Fibroblast of skin of abdomen (primary cell): ENCODE measurements at places on chromosomes 12 and 14.

DNA sequence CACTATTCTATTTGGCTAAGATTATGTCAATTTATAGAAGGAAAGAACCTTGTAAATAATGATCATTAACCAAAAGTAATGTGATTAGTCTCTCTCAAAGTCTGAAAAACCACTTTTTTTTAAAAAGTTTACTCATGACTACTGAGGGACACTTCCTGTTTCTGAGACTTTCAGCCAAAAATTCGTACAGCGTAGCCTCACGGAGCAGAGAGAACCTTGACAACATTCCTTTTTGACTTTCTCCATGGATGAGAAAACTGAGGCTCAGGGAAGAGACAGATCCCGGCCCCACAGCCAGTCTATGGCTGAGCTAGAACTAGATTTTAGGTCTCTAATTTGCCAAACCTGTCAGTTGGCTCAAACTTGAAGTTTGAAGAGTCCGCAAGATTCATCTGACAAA is 68.2 kb downstream of the DAD1 start:
- no peak for DNase-seq

DNA sequence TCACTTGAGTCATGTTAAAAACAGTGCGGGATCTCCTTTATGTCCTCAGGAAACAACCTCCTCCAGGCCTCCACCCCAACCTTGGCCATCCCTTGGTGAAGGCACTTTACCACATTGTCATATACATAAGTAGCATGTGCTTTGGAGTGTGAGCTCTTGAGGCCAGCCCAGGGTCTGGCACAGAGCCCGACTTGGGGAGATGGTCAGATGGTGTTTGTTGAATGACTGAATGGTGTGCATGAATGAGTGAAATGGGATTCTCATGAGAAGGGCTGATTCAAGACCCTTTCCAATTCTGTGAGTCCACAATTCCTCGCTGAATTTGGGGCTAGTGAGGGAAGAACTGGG is 52.9 kb upstream of the DLK1 start:
- DNase-seq = no peak

GRCh38 chr12:121162384-121162783 is 29.7 kb downstream of the P2RX7 start:
- no peak for DNase-seq

DNA sequence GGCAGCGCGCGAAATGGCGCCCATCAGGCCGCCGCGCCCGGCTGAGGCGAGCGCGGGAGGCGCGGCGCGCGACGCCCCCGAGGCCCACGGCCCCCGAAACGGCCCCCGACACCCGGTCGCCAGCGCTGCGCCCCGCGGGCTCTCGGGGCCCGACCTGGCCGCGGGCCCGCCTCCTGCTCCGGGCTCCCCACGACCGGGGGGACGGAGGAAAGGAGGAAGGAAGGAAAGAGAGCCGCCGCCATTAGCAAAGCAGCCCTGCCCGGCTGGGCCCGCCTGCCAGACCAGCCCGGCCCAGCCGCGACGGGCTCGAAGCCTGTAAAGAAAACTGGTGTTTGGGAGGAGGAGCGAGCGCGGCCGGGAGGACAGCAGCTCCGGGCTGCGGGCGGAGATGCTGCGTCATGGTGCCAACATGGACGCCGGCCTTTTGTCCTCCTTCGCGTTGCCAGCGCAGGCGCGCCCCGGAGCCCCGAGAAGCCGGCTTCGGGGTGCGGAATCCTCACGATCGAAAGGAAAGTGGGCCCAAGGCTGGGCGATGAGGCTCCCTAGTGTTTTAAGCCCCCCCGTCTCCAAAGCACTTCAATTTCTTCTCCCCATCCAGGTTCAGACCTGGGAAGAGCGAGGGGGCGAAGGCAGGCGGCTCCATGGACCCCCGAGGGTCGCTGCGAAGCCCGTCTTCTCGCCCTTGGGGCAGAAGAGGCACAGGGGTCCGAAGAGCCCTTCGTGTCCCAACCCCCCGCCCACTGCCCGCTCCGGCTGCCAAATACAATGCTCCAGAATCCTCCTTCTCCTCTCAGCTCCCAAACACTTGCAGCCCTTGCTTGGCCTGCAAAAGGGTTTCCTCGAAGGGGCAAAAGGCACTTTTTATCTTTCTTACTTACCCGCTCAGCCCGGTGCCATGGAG is 2.9 kb upstream of the SETD1B start:
- peak; percentile 86 for DNase-seq
